NCI-H1930 (cell line): ENCODE measurements at places on chromosomes 4 and X.
A peak's percentile ranks its signal among the peaks of the same experiment; 100 is the strongest.

GRCh38 chr4:20253283-20253734 is 1.6 kb downstream of the SLIT2 start:
- no peak for DNase-seq

DNA sequence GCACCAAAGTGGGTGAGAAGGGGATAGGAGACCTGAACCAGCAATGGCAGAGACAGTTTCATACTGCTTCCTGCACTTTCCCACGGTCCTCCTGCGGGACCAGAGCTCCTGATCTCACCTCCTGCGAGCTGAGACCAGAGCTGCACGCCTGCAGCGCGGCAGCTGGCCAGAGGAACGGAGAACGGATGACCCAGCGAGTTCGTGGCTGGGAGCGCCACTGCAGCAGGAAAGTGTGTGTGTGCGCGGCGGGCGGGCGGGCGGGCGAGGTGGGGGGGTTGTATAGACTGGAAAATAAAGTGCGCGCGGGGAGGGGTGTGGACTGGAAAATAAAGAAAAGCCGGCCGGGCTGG is 16.5 kb downstream of the MCF2 start:
- DNase-seq: no peak

DNA sequence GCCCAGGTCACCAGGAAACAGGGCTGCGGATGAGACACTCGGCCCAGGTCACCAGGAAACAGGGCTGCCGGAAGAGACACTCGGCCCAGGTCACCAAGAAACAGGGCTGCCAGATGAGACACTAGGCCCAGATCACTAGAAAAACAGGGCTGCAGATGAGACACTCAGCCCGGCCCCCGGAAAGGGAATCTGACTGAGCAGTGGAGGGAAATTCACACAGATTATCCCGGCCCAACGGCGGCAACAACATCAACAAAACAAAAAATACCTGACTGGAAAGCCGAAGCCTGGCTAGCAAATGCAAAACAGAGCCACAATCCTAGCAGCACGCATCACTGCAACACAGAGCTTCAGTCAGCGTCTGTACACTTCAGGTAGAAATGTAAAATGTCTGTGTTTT is 20.7 kb downstream of the AFAP1 start:
- DNase-seq: no peak

DNA sequence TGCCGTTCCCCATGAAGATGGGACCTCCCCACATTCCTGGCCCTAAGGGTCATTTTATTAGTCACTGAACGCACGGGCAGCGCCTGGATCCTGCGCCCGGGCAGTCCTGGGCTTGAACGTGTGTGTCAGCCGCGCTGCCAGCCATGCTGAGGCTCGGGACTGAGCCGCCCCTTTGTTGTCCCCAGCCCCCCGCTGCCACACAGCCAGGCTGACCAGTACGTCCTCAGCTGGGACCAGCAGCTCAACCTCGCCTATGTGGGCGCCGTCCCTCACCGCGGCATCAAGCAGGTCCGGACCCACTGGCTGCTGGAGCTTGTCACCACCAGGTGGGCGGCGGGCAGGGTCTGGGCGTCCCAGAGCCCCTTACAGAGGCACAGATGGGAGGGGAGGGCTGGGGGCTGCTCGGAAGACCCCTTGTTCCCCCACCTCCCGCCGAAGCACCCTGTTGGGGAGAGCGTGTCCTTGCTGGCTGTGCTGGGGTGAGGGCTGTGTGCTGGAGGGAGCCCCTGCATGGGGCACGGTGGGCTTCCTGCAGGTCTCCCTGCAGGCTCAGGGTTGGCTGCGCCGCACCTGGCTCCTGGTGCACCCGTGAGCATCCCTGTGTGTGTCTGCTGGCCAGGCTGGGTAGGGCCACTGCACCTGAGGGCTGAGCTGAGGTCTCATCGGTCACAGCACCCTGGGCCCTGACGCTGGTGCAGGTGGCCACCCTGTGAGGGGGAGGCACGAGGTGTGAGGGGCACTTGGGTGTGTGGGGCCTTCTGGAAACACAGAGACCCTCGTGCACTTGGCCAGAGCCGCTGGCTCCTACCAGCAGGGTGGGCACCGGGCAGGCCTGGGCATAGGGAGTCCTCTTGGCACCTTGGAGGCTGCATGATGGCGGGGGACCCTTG is 1.0 kb downstream of the IDUA start:
- DNase-seq: no peak

DNA sequence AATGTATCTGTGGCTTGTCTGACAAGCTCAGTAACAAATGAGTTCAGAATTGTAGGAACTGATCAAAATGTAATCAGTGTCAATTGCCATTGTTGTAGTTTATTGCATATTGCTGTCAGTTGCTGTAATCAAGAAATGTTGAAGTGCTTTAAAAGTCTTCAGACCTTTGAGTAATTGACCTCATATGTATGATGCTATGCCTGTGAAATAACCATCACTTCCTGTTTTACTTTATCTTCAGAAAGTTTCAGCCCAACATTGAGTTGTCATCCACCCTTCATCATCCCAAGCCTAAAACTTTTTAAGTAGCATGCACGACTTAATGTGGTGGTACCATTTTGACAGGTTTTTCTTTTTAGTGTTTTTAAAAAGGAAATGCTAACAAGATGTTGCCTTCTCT is 212.4 kb downstream of the ARHGAP10 start:
- DNase-seq: no peak

GRCh38 chr4:184795214-184795844 is 30.4 kb downstream of the ACSL1 start:
- no peak for DNase-seq

GRCh38 chr4:173478201-173478912 is 51.7 kb downstream of the HAND2 start:
- DNase-seq: no peak

- no peak for DNase-seq
Measured at GRCh38 chrX:110803506-110803905, 7.9 kb upstream of the CHRDL1 start.

GRCh38 chr4:176781739-176782100 is 11.0 kb downstream of the VEGFC start:
- no peak for DNase-seq

DNA sequence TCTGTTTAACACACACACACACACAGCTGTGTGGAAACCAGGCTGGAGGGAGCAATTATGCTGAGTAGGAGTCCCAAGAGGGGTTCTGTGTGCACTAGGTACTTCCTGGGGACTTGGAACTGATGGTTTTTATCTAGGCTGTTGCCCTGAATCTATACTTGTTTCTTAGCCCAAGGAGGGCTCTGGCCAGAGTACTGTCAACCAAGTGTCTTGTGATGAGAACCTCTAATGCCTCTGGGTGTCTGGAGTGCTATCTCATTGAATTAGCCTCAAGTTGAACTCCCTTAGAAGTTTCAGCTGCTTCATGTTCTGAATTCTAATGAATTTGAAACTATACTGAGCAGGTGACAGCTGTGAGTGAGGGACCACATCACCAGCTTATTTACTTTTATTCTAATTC is 16.6 kb downstream of the ARHGAP24 start:
- peak; percentile 55 for DNase-seq

- DNase-seq: peak; percentile 12
Measured at GRCh38 chrX:131802836-131803626, 220.1 kb upstream of the STK26 start.

DNA sequence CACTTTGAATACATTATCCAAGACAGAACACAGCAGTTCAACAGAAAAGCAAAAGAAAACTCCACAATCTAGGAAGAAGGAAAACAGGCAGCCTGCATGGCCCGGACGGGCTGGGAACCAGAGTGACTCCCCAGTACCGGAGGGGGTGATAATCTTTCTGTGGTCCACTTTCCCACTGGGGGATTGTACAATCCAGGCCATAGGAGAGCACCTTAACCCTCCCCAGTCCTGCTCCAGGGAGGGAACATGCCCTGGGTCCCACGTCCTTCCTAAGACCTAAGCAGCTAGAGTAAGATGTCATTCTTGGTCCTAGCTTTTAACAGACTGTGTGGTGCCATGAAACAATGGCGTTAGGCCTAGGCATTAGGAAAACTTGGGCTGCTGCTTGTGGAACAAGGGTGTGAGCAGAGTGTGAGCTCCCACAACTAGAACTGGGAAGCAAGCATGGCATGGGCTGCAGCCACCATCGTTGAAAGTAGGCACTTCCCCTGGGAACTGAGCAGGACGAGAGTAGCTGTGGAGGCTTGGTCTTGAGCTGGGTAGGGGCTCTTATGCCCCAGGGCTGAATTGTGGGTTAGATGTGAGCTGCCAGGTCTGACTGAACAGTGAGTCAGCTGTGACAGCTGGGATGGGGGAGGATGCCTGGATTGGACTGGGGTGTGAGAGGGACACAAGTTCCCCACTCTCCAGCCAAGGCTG is 42.4 kb downstream of the NAT8L start:
- no peak for DNase-seq

DNA sequence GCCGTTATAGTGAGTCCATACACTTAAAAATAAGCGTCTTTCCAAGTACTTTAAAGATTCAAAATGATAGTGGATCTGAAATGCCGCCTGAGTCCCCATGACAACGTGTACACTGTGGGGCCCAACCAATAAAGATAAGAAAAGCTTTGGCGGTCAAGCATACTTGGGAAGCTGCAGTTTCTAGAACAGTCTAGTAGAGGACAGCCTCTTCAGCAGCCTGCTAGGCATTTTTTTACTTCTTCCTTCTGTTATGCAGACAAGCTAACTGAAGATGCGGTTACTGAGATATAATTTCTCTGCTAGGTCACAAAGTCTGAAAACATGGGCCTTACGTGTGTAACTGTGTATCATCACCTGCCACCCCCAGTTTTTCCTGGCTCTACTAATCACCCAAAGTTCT is 402 bp upstream of the UPRT start:
- DNase-seq: no peak

DNA sequence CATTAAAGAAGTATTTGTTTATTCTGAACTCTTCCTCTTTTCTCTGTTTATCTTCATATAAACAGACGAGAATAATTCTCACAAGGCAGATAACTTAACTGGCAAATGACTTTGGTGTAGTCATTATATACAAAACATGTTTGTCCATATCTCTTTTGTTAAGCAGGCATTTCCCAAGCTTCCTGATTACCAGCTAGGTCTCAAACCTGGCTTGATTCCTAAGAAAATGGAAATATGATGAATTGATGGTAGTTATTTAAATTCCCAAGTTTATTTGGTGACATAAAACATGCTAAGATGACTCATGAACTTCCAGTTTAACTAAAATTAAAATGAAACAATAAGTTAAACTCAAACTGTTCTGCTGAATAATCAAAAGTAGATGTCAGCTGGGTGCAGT is 96.8 kb downstream of the ARSJ start:
- no peak for DNase-seq

DNA sequence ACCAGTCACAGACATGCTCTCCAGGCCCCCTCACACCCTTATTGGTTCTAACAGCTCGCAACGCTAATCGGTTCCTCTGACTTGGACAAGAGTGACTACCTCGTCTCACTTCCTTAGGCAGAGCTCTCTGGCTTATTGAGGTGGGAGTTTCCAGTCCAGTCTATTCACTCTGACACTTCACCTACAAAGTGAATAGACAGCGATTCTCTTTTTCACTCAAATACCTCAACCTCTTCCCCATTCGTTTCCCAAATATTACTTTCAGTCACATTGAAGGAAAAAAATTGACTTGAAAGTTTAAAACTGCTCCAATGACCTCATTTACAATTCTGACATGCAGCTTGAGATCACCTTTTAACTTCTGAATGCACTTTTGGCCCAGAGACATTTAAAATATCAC is 17.7 kb downstream of the HELT start:
- no peak for DNase-seq

DNA sequence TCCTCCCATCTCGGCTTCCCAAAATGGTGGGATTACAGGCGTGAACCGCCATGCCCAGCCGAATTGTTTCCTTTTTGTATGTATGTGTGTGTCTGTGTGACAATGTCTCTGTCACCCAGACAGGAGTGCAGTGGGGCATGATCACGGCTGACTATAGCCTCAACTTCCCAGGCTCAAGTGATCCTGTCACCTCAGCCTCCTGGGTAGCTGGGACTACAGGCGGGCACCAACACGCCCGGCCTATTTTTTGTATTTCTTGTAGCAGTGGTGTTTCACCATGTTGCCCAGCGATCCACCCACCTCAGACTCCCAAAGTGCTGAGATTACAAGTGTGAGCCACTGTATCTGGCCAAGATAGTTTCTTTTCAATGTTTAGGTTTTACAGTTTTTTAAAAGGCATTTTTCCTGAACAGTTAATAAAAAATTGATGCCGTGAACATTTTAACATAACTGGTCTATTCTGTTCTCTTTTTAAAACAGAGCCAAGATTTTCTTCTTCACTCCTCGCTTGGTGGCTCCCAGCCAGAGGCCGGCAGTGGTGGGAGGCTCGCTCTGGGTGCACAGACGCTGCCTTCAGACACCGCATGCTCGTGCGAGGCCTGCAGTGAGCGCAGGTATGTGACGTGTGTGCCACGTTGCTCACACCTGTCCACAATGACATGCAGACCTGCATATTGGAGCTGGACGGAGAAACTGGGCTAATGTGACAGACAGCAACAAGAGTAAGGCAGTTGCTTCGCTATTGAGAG is 88.5 kb downstream of the FAM193A start:
- DNase-seq: no peak
